Cortex of kidney (tissue), 1 donor: ENCODE measurements at places on chromosomes 5 and 9.

GRCh38 chr5:65307931-65308330 lies 173.8 kb downstream of the ADAMTS6 start:
- no peak for DNase-seq

GRCh38 chr5:25618821-25619220 lies 974.0 kb upstream of the CDH10 start:
- no peak for DNase-seq

GRCh38 chr5:123512611-123513461 lies 859 bp downstream of the CSNK1G3 start:
- DNase-seq = no peak

GRCh38 chr9:104232781-104233341 lies 138.8 kb downstream of the SMC2 start:
- DNase-seq = no peak

DNA sequence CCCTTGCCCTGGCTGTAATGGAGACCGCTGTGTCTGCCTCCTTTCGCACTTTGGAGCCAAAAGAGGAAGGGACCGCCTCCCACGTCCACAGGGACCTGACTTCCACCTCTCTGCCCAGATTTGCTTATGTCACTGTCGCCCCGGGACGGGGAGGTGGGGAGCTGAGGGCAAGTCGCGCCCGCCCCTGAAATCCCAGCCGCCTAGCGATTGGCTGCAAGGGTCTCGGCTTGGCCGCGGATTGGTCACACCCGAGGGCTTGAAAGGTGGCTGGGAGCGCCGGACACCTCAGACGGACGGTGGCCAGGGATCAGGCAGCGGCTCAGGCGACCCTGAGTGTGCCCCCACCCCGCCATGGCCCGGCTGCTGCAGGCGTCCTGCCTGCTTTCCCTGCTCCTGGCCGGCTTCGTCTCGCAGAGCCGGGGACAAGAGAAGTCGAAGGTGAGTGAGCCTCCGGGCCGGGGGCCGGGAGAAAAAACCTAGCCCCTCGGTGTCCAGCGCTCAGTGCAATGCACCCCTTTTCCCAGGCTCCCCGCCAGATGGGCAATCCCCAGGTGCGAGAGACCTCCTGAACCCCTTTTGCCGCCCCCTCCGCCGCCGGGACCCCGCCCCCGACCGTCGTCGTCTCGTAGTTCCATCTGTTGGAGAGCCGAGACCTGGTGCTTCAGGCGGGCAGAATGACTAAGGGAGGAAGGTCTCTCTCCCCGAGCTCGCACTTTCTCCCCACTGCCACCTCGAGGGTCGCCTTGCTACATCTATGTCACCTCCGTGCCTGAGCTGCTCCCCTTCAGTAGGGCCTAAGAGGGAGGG lies at the start of gene GPX3:
Gene GPX3 (plus strand): TSS at position 288 of the 807 bp plus-strand sequence. CDS start 64 bp downstream, at position 352.
- no peak for DNase-seq

DNA sequence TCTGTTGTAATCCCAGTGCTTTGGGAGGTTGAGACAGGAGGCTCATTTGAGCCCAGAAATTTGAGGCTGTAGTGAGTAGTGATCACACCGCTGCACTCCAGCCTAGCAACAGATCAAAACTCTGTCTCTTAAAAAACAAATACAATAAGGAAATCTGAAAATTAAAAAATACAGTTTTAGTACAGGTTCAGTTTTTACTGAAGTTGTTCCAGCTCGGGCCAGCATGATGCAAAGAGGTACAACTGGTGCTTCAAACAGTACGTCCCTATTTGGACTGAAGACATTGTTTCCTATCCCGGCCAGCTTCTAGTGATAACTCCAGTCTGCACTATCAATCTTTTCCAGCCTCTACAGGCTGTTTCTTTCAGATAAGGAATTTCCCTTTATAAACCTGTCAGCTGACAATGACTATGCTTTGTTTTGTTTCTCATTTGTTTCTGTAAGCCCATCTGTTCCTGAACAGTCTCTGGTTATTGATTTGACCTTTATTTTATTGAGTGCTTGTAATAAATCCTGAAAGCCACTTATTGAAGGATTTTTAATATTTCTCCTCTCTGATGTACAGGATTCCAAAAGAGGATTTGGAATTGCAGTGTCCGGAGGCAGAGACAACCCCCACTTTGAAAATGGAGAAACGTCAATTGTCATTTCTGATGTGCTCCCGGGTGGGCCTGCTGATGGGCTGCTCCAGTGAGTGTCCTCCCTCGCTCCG lies 41.9 kb downstream of the TJP2 start:
- no peak for DNase-seq

GRCh38 chr5:149264439-149265067 lies 7.1 kb upstream of the AFAP1L1 start:
- no peak for DNase-seq

DNA sequence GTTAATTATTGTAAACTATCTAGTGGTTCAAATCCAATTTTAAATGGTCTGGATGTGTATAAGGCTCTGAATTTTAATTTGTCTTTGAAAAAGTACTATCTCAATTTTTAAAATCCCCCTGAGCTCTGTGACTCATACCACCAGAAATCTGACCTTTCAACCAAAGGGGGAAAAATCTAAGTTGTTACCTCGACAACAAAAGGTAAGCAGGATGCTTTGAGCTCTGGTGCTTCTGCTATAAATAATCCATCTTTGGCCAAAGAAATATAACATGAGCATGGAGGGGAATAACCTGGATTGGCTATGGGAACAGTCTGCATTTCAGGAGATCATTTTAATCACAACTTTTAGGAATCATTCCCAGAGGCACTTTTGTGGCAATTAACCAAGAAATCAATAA lies 76.3 kb upstream of the PCSK1 start:
- DNase-seq = no peak

- no peak for DNase-seq
Measured at GRCh38 chr5:52786949-52787599, 642 bp upstream of the ITGA1 start.

- no peak for DNase-seq
Measured at GRCh38 chr9:13427587-13427986, 148.1 kb upstream of the MPDZ start.

- no peak for DNase-seq
Measured at GRCh38 chr9:88973281-88974045, 17.8 kb upstream of the S1PR3 start.

GRCh38 chr9:113205432-113205831 lies 15.6 kb downstream of the FKBP15 start:
- DNase-seq = no peak

- DNase-seq = no peak
Measured at GRCh38 chr9:119370816-119371215, 1.6 kb upstream of the BRINP1 start.

DNA sequence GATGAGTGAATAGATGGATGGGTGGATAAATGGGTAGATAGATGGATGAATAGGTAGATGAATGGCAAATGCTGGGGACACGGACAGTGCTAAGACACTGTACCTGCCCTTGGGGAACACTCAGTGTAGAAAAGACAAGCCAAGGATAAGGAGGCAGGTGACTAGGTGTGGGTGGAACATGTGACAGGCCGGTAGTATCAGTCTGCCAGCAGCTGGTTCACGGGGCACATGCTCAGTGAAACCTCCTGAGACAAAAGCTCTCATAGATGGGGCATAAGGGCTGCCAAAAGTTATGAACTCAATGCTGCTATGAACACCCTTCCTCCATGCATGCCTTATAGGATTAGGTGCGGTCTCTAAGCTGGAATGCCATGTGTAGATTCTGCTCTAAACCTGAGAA lies 71.0 kb downstream of the C5orf15 start:
- no peak for DNase-seq

DNA sequence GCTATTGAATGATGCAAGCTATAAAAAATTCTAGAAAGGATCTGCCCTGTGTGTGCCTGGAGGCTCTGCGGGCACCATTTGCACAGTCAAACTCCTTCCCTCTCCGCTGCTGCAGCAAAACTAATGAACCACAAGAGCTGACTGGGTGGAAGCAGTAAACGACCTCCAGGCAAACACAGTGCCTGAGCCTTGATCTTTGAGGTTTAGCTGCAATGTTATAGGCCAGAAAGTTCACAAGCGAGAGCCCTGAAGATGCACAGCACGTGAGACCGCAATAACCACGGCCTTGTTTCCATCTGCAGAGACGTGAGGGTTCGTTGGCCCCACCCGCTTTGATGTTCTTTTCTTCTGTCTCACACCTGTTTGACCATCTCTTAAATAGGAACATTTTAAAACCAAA lies 69.2 kb upstream of the S1PR3 start:
- no peak for DNase-seq

DNA sequence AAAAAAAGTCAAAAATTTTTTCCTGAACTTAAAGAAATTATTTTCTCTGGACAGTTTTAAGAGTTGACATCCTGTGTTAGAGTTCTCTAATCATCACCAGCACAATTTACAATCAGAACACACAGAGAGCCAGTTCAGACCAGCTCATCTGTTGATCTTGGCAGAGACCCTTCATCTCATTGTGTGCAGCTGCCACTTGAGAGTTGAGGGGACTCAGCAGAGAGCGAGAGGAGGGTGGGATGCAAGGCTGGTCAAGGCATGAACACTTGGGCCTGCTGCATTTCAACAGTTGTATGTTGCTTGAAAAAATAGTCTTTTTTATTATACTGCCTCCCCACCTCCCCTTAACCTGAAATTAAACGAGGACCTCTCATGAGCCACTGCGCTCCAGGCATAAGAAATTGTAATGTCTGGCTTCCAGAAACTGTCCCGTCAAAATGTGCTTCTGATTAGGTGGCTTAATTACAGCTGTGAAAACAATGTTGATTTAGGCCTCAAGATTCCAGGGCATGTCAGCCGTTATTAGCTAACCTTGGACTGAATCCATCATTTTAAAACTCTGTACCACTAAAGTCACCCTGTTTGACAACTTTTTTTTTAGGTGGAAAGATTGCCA lies 383.6 kb downstream of the CCDC171 start:
- DNase-seq = no peak

DNA sequence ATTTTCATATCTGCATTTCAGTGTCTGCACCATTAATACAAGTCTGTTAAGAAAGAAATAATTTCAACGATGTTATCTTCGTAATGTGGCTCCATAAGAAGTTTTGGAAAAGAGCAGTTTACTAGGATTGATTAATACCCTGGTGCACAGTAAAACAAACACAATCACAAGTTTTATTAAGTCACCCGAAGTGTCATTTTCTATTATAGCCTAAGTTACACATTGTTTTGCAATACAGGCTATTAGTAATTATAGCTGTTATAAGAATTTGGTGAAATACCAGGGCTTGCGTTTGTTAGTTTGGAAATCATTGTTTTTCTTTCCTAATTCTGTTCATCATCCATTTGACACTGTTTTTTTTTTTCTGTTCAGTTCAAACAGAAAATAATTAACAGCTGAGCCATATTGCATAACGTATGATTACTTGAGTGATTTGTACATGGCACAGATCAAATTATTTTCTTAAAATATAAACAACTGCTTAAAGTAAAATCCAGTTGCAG lies 30.6 kb downstream of the LVRN start:
- DNase-seq = no peak

GRCh38 chr5:176167800-176168199 lies 70.4 kb upstream of the SIMC1 start:
- no peak for DNase-seq

- DNase-seq = no peak
Measured at GRCh38 chr9:36492865-36493264, 79.8 kb upstream of the MELK start.

GRCh38 chr5:61463596-61463995 lies 131.5 kb downstream of the ZSWIM6 start:
- no peak for DNase-seq

GRCh38 chr5:43646992-43647391 lies 44.0 kb downstream of the NNT start:
- DNase-seq = no peak

DNA sequence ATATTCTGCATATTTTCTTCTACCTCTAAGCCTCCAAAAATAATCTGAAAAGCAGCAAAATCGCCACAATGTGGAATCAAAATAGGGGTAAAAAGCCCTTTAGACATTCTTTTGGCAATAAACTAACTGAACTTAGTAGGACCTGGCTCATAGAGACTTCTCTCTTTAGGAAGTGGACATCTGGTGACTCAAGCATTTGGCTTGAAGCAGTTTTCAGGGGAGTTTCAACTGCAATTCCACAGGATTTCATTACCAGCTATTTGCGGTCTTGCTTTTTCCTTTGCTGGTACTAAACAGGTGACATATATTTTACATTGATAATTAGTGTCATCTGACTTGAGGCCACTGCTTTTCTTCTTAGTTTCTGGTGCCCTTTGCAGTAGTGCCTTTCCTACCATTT lies 173.2 kb upstream of the FBN2 start:
- no peak for DNase-seq

- no peak for DNase-seq
Measured at GRCh38 chr5:137752905-137753690, 1.1 kb downstream of the HNRNPA0 start.

GRCh38 chr5:1018596-1018995 lies 10.0 kb downstream of the NKD2 start:
- no peak for DNase-seq

DNA sequence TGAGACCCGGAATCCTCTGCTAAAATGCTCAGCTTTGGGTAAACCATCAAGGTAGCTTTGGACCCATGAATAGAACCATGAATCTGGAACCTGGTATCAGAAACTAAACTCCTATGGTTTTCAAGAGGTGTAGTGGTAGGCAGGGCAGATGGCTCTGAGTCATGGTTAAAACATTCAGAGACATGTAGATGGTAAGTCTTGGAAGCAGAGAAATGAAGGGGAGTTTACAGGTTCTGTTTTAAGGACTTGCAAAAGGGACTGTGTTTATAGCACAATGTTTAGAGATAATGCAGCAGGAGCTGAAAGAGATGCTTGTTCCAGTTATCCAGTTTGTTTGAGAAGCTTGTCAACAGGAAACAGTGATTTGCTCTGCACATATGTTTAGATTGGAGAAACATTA lies 36.0 kb upstream of the FBN2 start:
- no peak for DNase-seq

- DNase-seq = no peak
Measured at GRCh38 chr5:33891788-33892619, at the start of gene ADAMTS12. ADAMTS12 (minus strand) TSS chr5:33891990; CDS start chr5:33891856, 134 bp downstream.

GRCh38 chr5:77937015-77937908 lies 161.1 kb upstream of the TBCA start:
- DNase-seq = no peak

GRCh38 chr5:57113481-57113880 lies 60.4 kb upstream of the GPBP1 start:
- no peak for DNase-seq

DNA sequence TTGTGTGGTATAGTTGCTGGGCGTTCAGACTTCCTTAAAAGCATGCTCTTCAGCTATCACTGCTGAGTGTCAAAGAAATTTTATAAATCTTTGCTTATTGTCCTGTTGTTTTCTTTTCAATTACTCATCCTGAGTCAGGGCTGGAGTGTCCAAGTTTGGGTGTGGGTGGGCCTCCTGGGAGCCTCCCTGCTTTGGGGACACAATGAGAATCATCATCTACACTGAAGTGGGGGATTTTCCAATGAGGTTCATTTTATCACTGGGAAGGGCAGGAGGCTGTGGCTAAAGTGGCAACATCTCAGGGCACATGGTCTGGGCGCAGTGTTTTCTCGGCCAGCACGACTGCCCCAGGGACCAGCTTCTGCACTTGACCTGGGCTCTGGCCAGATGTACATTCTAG lies 19.5 kb downstream of the GFPT2 start:
- DNase-seq = no peak

DNA sequence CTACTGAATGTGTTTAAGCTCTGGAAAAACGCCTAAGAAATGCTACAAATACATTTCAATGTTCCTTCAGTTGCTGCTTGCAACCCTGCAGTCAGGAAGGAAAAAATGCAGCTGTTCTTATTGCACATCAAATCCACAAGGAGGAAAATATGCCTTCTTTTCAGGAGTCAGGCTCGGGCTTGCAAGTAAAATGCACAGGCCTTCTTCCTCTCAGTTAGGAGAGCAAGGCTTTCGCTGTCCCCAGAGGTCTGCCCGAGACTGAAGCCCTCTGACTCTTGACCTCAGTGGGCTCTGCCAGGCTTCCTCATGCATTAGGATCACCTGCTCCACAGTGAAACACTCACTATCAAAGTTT lies 899 bp upstream of the SHC3 start:
- DNase-seq = no peak
